Naive B cell (primary cell): ENCODE measurements at places on chromosomes 5 and 9.

DNA sequence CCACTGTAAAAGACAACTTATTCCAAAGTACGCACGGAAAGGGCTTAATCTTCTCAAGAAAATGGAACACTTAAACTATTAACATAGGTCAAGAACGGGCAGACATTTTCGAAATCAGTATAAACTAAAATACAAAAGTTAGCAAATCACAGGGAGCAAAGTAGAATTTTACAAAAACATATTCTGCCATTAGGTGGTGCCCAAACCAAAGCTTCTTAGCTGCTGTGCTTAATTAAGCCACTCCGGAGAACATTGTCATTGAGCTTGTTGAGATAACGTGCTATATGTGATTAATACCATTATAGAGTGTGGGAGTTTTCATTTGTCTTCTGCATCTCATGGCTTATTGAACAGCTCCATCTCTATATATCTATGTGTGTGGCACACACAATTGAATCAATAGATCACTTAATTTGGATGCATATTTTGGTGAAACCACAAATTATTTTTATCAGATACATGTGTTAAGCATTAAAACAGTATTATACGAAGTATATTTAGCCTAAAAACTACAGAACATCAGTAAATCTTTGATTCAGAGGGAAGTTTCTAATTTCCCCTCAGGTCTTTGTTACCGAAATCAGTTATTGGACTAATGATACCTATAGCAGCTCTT, 23.4 kb downstream of the UBLCP1 start:
- DNase-seq = peak; percentile 28

- no peak for DNase-seq
Observed at GRCh38 chr5:76473661-76474060, 70.6 kb downstream of the IQGAP2 start.

DNA sequence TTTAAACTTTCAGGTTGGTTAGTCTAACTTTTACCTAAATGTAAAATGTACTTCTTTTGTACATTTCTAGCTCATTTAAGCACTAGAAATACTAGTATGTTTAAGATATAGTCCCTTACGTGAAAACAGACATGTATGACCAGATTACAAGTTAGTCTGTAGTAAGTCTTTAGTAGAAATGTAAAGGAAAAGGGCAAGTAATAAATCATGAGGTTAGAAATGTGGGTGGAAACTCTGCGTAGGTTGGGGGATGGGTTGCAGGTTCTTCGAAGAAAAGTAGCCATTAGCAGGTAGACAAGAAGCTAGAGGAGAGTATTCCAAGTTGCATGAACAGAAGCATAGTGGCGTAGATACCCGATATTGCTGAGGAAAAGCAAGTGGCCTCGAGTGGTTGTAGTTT, 22.9 kb downstream of the RAD1 start:
- no peak for DNase-seq

GRCh38 chr5:130805648-130806047, 359.4 kb downstream of the HINT1 start:
- no peak for DNase-seq

DNA sequence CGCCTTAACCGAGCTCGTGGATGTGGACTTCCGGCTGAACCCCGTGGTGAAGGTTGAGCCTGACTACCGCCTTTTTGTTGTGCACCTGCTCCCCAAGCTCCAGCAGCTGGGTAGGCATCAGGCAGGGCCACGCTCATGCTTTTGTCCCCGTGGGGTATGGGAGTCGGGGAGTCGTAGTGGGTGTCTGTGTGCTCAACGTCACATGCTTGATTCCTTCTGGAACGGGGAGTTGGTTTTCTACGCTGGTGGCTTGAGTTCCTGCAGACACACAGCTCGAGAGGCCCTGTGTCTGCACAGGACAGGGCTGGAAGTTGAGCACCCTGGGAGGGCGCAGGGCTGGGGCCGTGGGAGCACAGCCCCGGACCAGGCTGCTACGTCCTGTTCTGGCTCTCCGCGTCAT, 8.0 kb downstream of the CEP72 start:
- no peak for DNase-seq

DNA sequence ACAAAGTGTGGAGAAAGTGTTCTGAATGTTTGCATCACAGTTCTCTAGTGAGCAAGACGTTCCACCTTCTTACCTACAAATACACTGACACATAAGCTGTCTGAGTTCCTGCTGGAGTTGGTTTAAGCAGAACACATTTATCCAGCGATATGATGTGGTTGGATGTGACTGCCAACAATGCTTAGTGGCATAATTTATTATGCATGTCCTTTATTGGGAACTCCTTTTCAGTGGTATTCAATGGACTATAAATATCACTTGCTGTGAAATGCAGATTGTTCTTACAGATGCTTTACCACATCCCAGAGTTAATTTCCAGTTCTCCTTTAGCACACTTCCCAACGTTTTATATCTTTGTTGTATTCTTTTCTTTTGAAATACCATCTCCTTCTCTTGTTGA, 222.2 kb downstream of the LURAP1L start:
- no peak for DNase-seq

DNA sequence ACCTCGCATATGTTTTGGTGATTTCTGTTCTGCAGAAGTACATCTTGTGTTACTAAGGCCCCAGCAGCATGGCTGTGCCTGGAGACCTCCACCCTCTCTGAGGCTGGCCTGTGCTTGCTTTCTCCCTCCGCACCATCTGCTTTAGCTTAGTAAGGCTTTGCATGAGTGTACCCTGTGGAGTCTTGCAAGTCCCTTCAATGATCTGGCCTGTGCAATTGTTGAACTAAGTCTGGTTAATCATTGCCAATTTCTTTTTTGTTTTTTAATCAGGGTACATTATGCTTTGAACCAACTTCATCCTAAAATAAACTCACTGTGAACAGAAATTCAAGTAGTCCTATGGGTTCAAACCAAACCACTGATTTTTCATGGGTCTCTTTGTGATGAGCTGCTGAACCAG, 32.3 kb downstream of the ACOT12 start:
- DNase-seq = no peak

GRCh38 chr5:32707418-32707997, 3.6 kb upstream of the NPR3 start:
- DNase-seq = no peak

- DNase-seq = no peak
Observed at GRCh38 chr9:108786322-108786721, 69.5 kb downstream of the ACTL7B start.

DNA sequence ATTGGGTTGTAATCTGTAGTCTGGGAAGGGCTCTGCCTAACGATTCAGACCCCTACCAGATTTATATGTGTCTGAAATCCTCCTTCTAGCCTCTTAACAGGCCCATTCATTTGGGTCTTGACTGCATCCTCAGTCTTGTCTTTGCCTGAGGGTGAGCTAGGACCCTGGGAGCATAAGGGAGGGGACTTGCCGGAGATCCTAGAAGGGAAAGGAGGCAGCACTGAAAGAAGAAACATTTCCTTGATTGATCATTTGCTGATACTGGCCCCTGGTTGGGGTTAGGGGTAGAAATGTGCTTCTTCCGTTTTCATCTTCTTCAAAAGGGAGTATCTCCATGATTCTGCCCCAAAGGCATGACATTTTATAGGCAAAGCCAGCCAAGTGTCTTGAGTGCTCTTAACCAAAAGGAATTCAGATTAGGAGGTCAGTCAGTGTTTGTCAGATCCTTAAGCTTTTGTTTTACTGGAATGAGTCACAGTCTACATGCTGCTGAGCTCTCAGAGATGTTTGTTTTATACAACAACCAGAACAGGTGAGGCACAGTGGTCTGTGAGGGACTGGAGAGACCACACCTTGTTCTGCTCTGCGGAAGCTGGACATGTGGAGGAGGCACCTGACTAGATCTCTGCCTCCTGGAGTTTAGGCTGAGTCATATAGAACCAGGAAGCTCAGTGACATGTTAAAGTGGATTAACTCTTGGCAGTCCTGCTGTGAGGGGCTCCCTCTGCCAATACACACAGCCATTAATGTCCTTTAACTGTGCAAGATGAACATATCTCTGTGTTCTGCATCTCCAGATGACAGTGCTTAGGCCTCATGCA, 37.7 kb downstream of the PCDHAC2 start:
- no peak for DNase-seq

DNA sequence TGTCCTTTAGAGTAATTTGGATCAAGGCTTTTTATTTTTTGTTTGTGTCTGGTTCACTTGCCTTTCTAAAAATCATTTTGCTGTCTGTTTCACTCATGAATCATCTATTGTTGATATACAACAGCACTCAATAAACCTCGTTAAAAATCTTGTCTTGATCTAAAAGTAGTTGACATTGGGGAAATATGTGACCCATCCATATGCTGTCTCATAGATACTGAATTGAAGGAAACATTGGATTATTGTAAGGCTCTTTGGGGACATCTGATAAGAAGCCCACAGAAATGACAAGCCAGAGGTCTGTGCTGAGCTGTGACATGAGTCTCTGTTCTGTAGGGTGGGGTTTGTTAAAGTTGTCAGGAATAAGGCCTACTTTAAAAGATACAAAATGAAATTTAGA, 208.0 kb downstream of the PDZD2 start:
- no peak for DNase-seq

GRCh38 chr5:97194366-97194765, 11.3 kb upstream of the RIOK2 start:
- no peak for DNase-seq

GRCh38 chr9:34652602-34653000, 616 bp downstream of the IL11RA start:
- no peak for DNase-seq

- DNase-seq = no peak
Observed at GRCh38 chr9:113131689-113132151, 19.1 kb upstream of the SLC31A2 start.

GRCh38 chr9:18245911-18246310, 228.0 kb upstream of the ADAMTSL1 start:
- no peak for DNase-seq

GRCh38 chr5:124079062-124079461, 567.1 kb downstream of the CSNK1G3 start:
- DNase-seq = no peak

DNA sequence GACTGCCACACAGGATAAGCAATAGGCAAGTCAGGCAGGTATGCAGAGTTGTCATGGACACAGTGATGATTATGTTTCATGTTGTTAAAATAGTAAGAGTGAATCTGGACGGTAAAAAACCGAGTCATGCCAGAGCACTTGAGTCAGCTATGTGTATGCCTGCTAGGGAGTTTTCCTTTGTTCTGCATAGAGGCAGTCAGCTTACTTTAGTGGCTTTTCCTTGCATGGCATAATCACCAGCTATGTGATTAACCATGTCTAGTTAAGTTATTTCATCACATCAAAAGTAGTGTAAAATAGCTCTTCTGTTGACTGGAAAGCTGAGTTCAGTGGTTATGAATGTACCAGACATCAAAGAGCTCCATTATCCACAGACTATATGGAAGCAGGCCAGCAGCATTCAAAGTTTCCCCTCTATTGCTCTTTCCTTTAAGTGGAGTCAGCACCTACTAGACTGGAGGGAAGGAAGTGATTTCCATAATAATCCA, 989.8 kb downstream of the TLE1 start:
- DNase-seq = no peak

DNA sequence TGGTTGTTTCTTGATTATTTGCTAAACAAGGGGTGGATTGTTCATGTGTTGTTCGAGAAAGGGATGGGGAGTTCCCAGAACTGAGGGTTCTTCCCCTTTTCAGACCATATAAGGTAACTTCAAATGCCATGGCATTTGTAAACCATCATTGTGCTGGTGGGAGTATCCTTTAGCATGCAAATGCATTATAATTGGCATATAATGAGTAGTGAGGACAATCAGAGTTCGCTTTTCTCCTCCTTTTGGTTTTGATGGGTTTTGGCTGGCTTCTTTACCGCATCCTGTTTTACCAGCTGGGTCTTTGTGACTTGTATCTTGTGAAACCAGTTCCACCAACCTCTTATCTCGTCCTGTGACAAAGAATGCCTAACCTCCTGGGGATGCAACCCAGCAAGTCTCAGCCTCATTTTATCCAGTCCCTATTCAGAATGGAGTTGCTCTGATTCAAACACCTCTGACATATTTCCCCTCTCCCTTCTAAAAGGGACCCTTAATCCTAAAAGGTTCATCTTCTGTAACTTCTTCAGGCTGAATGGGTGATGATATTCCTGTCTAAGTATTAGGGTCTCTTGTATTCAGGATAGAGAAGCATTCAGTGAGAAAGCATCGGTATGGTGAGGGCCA, 8.7 kb upstream of the FBN2 start:
- no peak for DNase-seq

DNA sequence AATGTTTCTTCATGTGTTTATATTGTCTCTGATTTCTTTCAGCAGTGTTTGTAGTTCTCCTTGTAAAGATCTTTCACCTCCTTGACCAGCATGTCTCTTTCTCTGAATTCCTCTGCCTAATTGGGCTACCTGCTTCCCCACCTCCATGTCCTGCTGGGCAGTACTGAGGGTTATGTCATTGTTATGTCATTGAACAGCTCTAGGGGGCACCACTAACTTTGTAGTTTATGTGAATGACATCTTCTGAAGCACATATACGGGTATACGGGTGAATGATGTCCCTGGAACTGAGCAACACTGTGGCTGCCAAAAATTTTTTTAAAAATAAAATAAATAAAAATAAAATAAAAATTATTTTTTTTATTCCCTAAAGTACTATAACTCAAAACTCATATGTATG, 16.9 kb upstream of the SNCAIP start:
- no peak for DNase-seq

DNA sequence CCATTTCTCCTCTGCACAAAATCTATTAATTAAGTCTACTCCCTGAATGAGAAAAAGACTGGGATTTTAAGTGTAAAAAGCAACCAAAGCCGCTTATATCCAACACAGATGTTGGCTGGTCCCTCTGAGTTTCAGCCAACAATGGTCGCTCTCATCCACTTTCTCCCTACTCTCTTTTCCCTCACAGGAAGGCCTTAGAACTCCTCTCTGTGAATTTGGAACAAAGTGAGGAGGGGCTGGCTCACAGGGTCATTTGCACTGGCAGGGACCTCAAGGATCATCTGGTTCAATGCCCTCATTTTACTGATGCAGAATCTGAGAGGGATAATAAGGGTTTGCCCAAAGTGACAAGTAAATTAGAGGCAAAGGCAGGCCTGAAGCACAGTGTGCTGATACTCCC, 64.0 kb downstream of the DPYSL3 start:
- DNase-seq = no peak

DNA sequence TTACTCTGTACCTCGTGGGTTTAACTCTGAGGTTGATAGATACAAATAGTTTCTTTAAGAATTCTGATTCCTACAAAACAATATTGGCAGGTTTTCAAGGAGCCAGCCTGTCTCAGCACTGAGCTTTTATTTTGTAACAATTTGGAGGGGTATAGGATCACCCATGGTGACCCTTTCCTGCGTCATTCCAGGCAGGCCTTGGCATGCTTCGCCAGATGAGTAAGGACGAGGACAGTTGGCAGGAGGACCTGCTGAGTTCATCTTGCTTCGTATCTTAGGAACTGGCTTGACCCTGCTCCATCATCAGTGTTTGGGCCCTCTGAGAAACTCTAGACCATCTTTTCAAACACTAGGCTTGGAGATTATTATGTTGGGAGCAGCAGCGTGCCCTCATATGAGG, 17.9 kb downstream of the ZNF462 start:
- DNase-seq = no peak

- DNase-seq = no peak
Observed at GRCh38 chr5:154860123-154860522, 1.7 kb downstream of the CNOT8 start.

GRCh38 chr5:124461941-124462340, 284.5 kb downstream of the ZNF608 start:
- no peak for DNase-seq

GRCh38 chr9:115775659-115776058, 377.9 kb upstream of the PAPPA start:
- no peak for DNase-seq

- no peak for DNase-seq
Observed at GRCh38 chr5:51172903-51173626, 210.2 kb upstream of the ISL1 start.
